Left lung (tissue), 14 donors: ENCODE measurements at places on chromosomes 1 and 21. TPM values are rescaled to one million over a fixed set of nuclear protein-coding genes. Genes with fewer than 3 reads are reported as not detected.

OSCP1 gene
- total RNA-seq = 10.4 TPM

ITGB2 gene
- total RNA-seq = 185 TPM

RNU1-1 gene
- total RNA-seq = 2,748 TPM

OR2L13 gene
- not detected for total RNA-seq

SPRR5 gene
- total RNA-seq = not detected

RBM11 gene
- total RNA-seq = 1.4 TPM

CRP gene
- not detected for total RNA-seq

DNAJB4 gene
- total RNA-seq = 45.6 TPM

KIF17 gene
- 4.1 TPM for total RNA-seq

- DNase-seq = no peak
Measured at GRCh38 chr1:88433556-88433955, 250.5 kb upstream of the PKN2 start.

GRCh38 chr21:24895885-24896734, 711.2 kb downstream of the MRPL39 start:
- DNase-seq = no peak

GRCh38 chr1:215113776-215114153, 31.2 kb downstream of the KCNK2 start:
- no peak for DNase-seq

GRCh38 chr1:50880373-50880772, 79.7 kb downstream of the FAF1 start:
- DNase-seq = no peak

DNA sequence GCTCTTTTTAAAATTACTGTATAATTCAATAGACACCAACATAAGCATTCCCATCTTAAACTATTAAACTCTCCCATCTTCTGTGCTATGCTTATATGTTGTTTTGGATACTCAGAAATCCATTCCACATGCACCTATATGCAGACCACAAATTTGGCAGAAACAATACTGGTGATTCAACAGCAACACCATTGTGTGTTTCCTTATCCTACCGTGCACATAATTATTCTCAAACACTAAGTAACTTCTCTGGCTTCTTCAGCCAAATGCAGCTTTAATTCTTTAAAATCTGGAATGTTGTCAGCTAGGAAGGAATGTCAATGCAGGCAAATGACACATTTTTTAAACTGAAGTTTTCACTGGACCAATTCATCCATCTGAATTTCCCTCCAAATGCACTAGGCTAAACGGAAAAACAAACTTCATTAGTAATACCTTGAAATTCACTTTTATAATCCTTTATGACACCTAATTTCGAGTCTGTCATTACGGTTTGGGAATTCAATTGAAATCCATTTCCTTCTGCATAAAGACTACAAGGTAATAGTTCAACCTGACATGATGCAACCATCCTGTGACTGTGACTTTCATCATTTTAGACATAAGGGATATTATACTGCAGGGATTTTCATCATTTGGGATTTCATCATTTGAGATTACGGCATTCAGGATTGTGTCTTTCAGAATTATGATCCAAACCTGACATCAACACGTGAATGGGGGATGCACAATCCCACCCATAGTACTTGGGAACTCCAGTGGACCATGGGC, 308.5 kb downstream of the LTN1 start:
- DNase-seq = no peak

- no peak for DNase-seq
Measured at GRCh38 chr1:165893507-165893906, 66.1 kb downstream of the UCK2 start.

DNA sequence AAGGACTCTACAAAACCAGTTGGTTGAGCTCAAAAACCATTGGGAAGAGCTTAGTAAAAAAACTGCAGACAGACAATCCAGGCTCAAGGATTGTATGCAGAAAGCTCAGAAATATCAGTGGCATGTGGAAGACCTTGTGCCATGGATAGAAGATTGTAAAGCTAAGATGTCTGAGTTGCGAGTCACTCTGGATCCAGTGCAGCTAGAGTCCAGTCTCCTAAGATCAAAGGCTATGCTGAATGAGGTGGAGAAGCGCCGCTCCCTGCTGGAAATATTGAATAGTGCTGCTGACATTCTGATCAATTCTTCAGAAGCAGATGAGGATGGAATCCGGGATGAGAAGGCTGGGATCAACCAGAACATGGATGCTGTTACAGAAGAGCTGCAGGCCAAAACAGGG, 104.0 kb upstream of the BMP8A start:
- no peak for DNase-seq

- DNase-seq = no peak
Measured at GRCh38 chr1:146031476-146031875, 9.9 kb upstream of the HJV start.

- no peak for DNase-seq
Measured at GRCh38 chr1:17276568-17276967, 27.7 kb downstream of the PADI3 start.

DNA sequence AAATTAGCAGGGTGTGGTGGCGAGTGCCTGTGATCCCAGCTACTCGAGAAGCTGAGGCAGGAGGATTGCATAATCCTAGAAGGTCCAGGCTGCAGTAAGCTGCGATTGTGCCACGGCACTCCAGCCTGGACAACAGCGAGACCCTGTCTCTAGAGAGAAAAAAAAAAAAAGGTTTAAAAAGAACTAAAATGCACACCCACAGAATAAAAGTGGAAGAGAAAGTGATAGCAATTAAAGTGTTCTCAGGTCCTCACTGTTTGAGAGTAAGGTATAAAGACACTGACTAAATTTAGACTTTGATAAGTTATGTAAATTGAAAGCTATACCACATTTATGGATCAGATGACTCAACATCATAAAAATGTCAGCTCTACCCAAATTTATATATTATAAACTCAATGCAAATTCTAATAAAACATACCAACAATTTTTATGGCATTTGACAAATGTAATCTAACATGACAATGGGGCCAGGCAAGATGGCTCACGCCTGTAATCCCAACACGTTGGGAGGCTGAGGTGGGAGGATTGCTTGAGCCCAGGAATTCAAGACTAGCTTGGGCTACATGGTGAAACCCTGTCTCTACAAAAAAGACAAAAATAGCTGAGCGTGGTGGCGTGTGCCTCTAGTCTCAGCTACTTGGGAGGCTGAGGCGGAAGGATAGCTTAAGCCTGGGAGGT, 11.8 kb downstream of the ZBTB17 start:
- DNase-seq = no peak

- no peak for DNase-seq
Measured at GRCh38 chr1:43197343-43198127, 25.4 kb downstream of the CFAP57 start.

DNA sequence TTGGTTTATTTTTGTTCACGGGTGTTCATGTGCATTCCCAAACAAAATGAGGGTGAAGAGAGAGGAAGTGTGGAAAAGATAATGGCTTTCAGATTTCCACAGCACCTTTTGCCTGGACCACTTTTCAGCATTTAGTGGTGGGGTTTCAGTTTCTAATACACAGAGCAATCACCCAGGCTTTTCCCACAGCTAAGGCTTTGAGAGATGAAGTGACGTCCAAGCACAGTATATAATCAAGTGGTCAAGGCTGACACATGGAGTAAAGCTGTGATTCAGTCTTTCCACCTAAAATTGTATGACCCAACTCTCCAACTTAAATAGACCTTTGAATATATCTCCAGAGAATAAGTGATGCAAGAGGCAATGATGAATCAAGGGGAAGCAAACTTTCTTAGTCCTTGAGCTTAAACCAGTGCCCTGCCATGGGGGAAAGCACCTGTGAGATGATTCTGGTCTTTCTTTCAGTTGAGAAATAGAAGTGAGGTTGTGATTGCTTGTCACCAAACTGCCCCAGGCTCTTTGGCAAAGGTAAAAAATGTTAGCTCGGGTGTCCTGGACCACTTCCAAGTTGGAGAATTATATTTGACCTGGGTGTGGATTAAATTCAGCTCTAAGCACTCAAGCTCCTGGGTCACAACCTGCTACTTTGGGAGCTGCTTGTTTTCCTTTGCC, 2.4 kb upstream of the PIK3R3 start:
- no peak for DNase-seq

GRCh38 chr21:42028766-42029425, 18.7 kb upstream of the ZBTB21 start:
- DNase-seq = no peak

GRCh38 chr1:10834770-10835412, 38.4 kb upstream of the CASZ1 start:
- no peak for DNase-seq

DNA sequence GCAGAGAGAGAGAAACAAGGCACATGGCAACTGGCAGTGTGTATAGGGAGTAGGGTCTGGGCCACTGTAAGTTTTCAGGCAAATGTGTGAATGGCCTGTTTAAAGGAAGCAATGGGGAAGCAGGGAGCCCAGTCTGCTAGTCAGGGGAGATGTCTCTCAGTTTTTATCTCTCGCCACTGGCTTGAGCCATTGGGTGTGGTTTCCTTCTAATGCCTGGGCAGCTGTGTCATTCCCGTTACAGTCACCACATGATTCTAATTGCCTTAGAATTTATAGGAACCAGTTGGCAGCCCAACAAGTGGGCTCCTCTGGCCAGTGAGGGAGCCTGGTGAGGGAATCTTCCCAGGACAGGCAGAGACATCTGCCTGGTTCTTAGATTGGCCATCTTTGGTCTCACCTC, 182.4 kb downstream of the DISC1 start:
- no peak for DNase-seq

DNA sequence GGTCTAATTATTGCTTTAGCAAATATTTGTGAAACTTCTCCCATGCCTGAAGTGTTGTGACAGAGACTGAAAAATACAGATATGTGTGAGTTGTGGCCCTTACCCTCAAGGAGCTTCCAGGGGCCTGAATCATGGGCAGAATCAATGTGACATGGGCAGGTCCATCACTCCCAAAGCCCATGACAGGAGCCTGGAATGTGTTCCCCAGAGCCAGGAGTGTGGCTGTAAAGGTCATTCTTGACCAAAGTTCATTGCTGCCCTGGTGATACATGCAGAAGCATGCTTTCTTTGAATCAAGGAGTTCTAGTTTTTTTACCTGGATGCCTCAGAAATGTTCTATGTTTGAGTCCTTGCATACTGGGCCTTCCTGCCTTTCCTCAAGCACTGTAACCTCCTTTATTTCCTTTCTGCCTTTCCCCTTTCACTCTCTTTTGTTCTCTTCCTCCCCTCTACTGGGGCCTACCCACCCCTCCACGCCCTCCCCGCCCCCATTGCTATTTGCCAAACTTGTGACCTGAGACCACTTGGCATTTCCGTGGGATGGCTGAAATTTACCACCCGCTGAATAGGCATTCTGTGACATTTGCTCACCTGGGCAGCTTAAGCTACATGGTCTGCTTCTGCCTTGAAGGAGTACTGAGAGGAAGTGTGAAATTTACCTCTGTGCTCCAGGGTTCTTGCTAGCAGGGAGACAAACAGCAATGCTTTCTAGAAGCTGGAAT, 19.7 kb downstream of the PBX1 start:
- no peak for DNase-seq

GRCh38 chr1:163071405-163072255, 2.5 kb downstream of the RGS4 start:
- DNase-seq = no peak

GRCh38 chr1:47650611-47651010, 212.8 kb downstream of the FOXD2 start:
- DNase-seq = no peak

DNA sequence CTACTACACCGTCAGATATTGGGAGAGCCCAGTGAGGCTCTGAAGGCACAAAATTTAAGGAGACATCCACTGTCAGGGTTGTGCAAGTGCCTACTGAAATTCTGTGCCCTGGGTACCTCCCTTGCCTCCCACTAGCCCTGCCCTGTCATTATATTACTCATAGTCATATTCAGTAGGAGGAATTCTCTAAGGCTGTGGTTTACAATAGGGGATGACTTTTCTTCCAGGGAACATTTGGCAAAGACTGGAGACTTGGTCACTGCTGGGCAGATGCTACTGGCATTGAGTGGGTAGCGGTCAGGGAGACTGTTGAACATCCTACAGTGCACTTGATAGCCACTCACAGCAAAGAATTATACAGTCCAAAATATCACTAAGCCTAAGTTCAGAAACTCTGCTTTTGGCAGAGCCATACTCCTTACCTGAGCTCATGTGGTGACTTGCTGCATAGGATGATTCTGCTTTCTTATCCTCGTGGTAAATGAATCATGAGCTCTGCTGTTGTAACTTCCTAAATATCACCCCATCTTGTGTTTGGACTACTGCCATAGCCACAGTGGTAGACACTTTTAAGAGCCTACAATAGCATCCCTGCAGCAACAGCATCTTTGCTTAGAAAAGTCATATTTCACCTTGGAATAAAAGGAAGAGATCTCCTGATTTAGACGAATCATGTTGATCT, 563.4 kb upstream of the PLXNA2 start:
- no peak for DNase-seq

DNA sequence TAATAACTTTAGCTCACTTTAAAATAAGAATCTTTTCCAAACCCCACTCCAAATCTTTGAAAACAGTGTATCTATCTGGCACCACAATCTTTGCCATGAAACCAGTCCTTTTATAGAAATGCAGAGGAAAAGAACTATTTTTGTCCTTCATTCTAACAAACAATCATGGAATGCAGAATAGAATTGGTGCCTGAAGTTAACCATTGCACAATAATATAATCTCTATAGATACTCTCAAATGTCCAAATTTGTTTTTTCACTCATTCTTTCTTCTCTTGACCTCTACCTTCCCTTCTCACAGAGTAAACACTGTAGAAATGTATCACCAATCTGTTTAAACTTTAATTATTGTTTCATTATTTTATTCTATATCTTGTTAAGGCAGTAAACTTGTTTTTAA, 34.8 kb downstream of the TTLL7 start:
- DNase-seq = no peak

DNA sequence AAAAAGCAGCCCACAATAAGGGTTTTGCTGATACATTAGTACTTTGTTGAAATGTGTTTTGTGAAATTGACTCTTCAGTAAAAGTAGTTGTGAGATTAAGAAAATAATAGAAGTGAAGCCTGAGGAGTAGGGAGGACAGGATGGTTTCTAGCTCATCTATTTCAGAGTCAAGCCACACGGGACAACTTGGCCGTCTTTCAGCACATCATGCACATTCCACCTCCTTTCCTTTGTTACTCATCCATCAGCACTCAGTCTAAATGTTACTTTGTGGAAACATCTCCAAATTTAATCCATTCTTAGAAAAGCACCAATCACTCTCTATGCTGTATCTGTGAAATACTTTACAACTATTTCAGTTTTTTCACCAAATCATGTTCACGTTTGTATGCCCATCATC, 223.3 kb downstream of the FGGY start:
- DNase-seq = no peak

DNA sequence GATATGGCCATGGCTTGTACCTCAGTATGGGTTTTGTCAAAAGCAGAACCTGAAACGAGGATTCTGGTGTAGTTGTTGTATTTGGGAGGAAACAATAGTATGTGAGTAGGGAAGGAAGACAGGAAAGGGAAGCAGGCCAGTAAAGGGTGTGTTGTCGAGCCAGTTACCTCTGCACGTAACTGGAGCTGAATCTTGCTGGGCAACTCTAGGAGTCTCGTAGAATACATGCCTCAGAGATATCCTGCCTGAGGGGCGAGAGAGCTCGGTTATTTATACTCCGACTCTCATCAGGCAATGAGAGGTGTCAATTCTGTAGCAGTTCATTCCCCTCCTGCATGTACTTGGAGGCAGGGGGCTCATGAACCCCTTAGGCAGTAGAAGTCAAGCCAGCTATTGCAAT, 45.9 kb upstream of the KIF26B start:
- no peak for DNase-seq

GRCh38 chr1:55428231-55428630, 213.1 kb upstream of the USP24 start:
- no peak for DNase-seq

GRCh38 chr1:15755646-15756040, 3.0 kb upstream of the FBLIM1 start:
- DNase-seq = no peak
